ENCODE measurements at places on chromosomes 7 and 10.

- peak; percentile 25 for DNase-seq
Measured at GRCh38 chr7:95323410-95324129, 762 bp downstream of the PON1 start.

GRCh38 chr7:8176370-8177081 lies 85.4 kb downstream of the ICA1 start:
- DNase-seq = peak; percentile 6

- no peak for DNase-seq
Measured at GRCh38 chr10:128883231-128884032, 583.6 kb upstream of the MGMT start.

DNA sequence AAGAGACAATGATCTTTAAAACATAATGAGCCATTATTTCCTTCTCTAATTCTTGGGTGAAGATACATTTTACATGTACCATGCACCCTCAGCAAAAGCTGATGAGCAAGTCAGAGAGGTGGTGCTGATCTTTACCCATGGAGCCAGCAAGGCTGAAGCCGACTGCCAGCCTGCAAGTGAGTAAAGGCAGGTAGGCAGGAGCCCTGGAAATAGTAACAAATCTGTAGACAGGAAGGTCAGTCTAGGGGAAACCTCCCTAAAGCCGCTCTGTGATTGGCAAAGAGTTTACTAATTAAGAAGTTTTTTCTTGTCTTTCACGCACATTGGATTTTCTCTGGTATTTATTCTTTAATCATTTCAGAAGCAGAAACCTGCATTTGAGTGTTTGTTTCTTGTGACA lies 67.9 kb downstream of the PRKCQ start:
- DNase-seq = no peak

- DNase-seq = no peak
Measured at GRCh38 chr7:45192621-45193041, 35.0 kb downstream of the RAMP3 start.

- DNase-seq = no peak
Measured at GRCh38 chr7:4247106-4247876, 434.8 kb upstream of the FOXK1 start.

GRCh38 chr10:13808556-13809391 lies 222.0 kb downstream of the PRPF18 start:
- DNase-seq = no peak

- no peak for DNase-seq
Measured at GRCh38 chr10:77606751-77607150, 30.9 kb downstream of the KCNMA1 start.

DNA sequence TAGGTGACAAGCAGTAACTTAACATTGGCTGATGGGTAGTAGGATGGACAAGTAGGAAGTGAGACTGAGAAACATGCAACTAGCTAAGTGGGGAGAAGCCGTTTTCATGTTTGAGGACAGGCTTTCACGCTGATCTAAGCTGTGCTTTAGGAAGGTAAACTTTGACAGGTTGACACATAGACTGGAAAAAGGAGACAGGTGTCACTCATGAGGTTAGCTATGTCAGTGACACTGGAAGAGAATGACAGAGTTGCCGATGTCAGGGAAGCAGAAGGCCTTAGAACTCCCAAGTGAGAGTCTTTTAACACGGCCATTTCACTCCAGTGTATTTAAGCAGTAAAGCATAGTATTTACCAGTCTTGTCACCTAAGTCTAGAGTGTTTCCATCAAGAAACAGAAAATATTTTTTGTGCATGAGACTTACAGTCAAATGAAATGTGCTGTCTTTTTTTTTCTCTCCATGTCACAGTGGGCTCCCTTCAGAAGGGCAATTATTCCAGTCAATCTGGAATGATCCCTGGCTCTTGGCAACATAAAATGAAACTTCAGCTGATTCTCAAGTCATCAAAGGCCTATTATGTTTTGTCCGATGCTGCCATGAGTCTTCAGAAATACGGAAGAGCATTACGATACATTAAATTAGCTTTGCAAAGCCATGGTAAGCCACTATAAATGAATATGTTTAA lies 20.6 kb downstream of the EDRF1 start:
- DNase-seq = no peak

All from SHP77 (cell line).